ENCODE measurements at places on chromosomes 5 and 9. TPM values are rescaled to one million over a fixed set of nuclear protein-coding genes. Genes with fewer than 3 reads are reported as not detected.

GRCh38 chr5:130871346-130872086, 293.5 kb downstream of the HINT1 start:
- DNase-seq: no peak

GRCh38 chr9:137244486-137245449, 3.7 kb downstream of the TUBB4B start:
- DNase-seq: no peak

DNA sequence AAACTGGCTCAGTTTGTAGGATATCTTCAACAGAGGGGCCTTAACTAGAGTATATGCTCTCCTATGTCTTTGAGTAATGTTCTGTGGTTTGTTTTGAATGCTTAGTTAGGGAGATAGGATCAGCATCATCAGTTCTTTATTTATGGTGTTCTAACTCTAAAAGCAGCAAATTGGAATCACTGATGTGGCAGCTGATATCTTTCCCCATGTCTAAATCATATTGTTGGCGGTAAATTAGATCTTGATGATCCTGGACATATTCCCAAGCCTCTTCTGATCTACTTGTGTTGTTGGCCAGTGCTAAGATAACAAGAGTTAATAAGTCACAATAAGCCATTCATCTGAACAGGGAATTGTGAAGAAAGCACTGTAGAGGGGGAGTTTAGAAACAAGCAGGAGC, 332.4 kb upstream of the DAB2 start:
- no peak for DNase-seq

GRCh38 chr5:132854301-132854700, 12.0 kb downstream of the GDF9 start:
- peak; percentile 57 for DNase-seq

- no peak for DNase-seq
Observed at GRCh38 chr9:23825700-23826099, 340 bp downstream of the ELAVL2 start.

GRCh38 chr5:157914151-157914788, 55.3 kb upstream of the CLINT1 start:
- no peak for DNase-seq

DNA sequence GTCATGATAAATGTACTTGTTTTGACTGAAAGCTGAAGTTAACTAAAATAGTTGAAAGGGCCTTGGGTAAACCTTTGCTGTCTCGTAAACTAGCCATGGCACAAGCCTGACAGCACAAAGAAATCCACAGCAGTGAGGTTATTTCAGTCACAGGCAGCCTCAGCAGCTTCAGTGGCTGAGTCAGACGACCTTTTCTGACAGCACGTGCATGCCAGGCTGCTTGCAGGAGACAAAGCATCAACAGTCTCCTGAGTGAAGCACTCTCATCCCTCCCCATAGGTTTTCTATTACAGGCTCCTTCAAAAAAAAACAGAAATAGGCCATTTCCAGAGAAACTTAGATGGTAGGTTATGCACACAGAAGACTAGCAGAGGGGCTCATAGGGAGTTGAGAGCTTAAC, 34.6 kb downstream of the OXCT1 start:
- peak; percentile 33 for DNase-seq

DNA sequence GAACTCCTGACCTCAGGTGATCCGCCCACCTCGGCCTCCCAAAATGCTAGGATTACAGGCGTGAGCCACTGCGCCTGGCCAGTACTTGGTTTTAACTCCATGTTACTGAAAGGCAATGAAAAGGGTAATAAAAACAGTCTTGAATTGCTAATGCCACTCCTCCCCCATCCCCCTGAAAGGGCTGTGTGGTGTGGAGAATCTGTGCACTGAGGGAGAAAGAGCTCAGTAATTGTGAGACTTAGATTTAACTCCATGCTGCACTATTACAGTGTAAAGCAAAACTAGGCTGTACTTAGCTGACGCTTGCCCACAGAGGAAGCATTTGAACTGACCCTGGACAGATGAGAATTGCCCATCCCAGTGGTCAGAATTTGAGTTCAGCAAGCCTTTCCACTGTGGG, 1662.4 kb upstream of the ACO1 start:
- no peak for DNase-seq

GRCh38 chr5:53603009-53603687, 42.7 kb downstream of the NDUFS4 start:
- no peak for DNase-seq

DNA sequence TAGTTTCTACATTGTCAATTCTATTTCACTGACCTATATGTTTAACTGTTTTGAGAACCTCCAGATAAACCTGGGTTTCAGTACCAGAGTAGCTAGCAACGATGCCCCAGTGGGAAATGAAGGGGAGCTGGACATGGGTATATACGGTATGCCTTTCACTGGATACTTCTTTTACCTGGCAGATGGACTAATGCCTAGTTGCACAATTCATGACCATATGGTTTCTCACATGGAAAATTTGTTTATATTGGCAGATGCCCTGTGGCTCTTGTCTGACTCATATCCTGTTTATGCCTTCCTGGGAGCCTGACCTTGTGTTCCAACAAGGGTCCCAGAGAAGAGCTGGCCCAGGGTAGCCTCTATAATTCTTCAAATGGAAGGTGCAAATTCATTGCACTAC, 144.1 kb downstream of the MAT2B start:
- peak; percentile 31 for DNase-seq

GRCh38 chr5:150075806-150076205, 10.5 kb downstream of the CSF1R start:
- DNase-seq: no peak

GRCh38 chr5:163105456-163105855, 331.9 kb upstream of the CCNG1 start:
- DNase-seq: no peak

GRCh38 chr5:116746668-116747067, 172.0 kb upstream of the SEMA6A start:
- no peak for DNase-seq

GRCh38 chr5:15203376-15203775, 296.6 kb upstream of the FBXL7 start:
- DNase-seq: no peak

- DNase-seq: no peak
Observed at GRCh38 chr9:99016681-99017387, 73.1 kb downstream of the COL15A1 start.

DNA sequence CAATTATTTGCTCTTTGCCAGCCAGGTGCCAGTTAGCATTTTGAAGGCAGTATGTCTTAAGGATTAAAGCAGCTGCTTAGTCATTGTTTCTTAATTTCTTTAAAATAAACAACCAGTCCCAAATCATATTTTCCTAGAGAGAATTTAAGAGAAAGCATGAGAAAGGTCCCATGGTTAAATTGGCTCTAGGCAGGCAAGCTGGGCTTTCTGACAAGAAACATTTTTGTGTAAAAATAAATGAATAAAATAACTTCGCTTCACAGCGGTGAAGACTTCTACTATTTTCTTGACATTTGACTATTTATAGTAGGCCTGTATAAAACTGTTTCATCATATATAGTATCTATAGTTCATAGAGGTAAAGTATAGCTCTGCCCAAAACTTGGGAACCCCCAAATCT, 617.7 kb upstream of the C9orf72 start:
- DNase-seq: no peak

- no peak for DNase-seq
Observed at GRCh38 chr5:88090506-88090905, 178.1 kb downstream of the TMEM161B start.

- peak; percentile 93 for DNase-seq
Observed at GRCh38 chr5:150469718-150470469, 20.4 kb upstream of the RPS14 start.

GRCh38 chr5:137186759-137187461, 312.2 kb downstream of the SPOCK1 start:
- DNase-seq: peak; percentile 76

GRCh38 chr5:176647843-176648473, 674 bp downstream of the TSPAN17 start:
- DNase-seq: peak; percentile 76

GRCh38 chr5:175104677-175105076, 339.3 kb downstream of the DRD1 start:
- no peak for DNase-seq

- DNase-seq: no peak
Observed at GRCh38 chr9:78543353-78543752, 246.4 kb downstream of the PSAT1 start.

DNA sequence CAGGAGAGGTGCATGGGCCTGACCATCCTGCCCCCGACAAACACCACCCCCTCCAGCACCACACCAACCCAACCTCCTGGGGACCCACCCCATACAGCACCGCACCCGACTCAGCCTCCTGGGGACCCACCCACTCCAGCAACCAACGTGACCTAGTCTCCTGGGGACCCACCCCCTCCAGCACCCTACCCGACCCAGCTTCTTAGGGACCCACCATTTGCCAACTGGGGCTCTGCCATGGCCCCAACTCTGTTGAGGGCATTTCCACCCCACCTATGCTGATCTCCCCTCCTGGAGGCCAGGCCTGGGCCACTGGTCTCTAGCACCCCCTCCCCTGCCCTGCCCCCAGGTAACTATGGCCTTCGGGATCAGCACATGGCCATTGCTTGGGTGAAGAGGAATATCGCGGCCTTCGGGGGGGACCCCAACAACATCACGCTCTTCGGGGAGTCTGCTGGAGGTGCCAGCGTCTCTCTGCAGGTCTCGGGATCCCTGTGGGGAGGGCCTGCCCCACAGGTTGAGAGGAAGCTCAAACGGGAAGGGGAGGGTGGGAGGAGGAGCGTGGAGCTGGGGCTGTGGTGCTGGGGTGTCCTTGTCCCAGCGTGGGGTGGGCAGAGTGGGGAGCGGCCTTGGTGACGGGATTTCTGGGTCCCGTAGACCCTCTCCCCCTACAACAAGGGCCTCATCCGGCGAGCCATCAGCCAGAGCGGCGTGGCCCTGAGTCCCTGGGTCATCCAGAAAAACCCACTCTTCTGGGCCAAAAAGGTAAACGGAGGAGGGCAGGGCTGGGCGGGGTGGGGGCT, 4.6 kb downstream of the CEL start:
- DNase-seq: no peak

GRCh38 chr5:158755221-158755620, 344.5 kb downstream of the EBF1 start:
- DNase-seq: no peak

GRCh38 chr5:140358738-140359310, 1.2 kb upstream of the SLC4A9 start:
- no peak for DNase-seq

GRCh38 chr9:136712690-136713544, 545 bp downstream of the DIPK1B start:
- no peak for DNase-seq

DNA sequence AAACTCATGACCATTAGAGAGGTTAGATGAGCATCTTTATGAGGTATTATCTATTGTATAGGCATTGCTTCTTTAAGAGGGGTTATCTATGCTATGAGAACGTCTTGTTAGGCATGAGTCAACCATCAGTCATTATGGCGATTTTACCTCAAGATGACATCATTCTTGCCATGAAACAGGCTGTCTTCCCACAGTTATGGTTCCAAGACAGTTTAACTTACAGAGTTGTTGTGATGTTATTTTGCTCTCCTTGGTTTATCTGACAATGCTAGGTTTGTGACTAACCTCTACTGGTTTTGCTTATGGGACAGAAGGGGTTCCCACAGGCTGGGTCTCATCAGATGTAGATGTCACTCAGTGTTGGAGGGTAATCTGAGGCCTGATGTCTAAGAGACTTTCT, 1864.7 kb upstream of the ACO1 start:
- DNase-seq: no peak

DNA sequence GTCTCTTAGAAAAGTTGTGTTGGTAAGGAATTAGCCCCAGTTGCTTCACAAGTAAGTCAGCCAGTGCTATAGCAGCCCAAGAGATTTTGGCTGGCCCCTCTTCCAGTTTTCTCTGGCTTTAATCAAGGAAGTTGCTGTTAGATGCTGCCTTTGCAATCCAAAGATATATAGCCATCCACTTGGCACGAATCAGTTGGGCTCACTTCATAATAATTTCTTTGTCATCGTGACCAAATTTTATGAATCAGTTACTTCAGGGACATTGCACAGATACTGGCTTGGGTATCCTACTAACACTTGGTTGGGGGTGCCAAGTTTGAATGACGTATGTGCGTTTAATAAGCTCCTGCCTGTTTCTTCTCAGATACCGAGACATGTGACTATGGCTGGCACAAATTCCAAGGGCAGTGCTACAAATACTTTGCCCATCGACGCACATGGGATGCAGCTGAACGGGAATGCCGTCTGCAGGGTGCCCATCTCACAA, 81.5 kb downstream of the VCAN start:
- DNase-seq: no peak

OR1Q1 gene
- not detected for total RNA-seq

PRRX2 gene
- total RNA-seq: 14.0 TPM

HTR1A gene
- not detected for total RNA-seq

C5orf58 gene
- not detected for total RNA-seq

PCDHA1 gene
- not detected for total RNA-seq

FABP6 gene
- not detected for total RNA-seq

TXNDC8 gene
- total RNA-seq: not detected

FAM153A gene
- total RNA-seq: not detected

GABBR2 gene
- not detected for total RNA-seq

SLC31A1 gene
- 9.9 TPM for total RNA-seq

CD180 gene
- total RNA-seq: not detected

SLC46A2 gene
- not detected for total RNA-seq

EGFLAM gene
- 0.08 TPM for total RNA-seq

DENND1A gene
- 6.0 TPM for total RNA-seq

TMEM215 gene
- total RNA-seq: not detected

LCN1 gene
- total RNA-seq: not detected

GGTA1 gene
- total RNA-seq: not detected

SH3RF2 gene
- total RNA-seq: 11.2 TPM

GAPT gene
- total RNA-seq: not detected

Data from SJSA1 (cell line).